ENCODE measurements at places on chromosomes 13 and 19.

DNA sequence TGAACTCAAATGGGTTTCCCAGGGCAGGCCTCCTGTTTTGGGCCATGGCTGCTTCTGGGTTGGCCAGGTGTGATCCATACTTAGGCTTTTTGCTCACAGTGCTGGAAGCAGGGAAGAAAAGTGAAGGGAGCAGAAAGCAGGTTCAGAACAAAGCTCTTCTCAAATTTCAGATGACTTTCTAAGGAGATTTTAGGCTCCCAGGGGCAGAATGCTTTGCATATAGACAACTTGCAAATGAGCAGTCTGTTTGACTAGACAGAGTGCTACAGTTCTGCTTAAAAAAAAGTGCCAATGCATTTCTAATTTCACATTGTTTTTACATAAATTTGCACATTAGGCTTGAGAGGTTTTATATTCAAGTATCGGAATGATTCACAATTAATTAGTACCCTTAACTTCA is 2.6 kb upstream of the SLC10A2 start:
- DNase-seq = no peak

GRCh38 chr13:66951426-66951825 is 278.7 kb downstream of the PCDH9 start:
- DNase-seq = no peak

DNA sequence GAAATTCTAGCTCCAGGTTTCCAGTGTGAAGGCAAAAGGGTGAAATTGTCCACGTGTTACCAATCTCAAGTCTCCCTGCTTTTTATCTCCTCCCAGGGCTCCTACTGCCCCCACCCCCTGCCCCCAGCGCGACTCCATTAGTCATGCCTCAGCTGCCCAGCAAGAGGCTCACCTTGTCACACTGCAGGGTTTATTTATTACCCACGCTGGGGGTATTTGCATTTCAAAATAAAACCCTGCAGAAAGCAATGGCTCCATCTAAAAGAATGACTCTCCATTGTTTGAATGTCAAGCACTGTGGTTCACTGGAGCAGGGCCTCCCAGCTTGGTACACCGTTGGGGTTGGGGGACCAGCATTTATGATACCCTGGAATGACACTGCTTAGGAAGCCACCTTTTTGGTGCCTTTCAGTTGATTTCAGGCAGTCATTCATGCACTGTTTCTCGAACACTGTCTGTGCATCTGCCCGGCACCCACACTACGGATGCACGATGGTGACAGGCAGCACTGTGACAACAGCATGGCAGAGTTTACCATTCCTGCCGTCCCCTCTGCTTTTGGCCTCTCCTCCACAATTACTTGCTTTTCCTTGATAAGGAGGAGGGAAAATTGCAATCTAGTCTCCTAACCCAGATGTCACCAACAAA is 9.9 kb upstream of the POP4 start:
- no peak for DNase-seq

DNA sequence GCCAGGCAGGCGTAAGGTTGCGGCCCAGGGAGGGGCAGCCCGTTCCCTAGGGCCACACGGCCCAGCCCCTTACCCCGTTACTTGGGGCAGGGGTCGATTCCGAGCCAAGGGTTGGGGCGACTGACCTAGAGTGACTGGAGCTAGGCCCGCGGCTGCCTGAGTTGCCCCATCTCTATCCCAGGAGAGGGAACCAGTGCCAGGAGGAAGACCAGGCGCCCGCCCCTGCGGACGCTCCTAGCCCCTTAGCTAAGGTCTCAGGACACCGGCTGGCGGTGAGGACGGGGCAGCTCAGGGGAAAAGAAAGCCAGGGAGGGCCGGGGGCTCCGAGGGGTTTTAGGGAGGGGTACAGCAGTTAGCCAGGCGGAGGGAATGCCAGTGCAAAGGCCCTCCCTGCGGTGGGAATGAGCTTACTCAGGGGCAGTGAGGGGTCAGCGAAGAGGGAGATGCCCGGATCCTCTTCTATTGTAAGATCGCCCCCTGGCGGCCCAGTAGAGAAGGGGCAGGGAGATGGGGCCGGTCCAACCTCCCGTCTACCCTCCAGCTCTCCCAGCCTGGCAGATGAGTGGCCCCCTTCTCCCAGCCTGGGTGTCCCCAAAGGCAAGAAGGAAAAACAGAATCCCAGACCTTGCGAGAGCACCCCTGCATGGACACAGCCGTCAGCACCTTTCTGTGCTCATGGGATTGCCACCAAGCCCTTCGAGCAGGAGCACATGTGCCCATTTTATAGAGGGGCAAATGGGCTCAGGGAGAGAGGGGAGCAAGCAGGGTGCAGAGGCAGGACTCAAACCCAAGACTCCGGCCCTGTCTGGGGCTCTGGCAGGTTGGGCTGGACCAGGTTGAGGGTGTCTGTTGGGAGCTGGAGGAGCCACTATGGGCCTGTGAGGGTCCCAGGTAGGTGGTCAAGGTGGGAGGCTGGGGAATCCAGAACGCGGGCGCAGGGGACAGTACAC is 16.3 kb downstream of the CILP2 start:
- peak; percentile 74 for DNase-seq

DNA sequence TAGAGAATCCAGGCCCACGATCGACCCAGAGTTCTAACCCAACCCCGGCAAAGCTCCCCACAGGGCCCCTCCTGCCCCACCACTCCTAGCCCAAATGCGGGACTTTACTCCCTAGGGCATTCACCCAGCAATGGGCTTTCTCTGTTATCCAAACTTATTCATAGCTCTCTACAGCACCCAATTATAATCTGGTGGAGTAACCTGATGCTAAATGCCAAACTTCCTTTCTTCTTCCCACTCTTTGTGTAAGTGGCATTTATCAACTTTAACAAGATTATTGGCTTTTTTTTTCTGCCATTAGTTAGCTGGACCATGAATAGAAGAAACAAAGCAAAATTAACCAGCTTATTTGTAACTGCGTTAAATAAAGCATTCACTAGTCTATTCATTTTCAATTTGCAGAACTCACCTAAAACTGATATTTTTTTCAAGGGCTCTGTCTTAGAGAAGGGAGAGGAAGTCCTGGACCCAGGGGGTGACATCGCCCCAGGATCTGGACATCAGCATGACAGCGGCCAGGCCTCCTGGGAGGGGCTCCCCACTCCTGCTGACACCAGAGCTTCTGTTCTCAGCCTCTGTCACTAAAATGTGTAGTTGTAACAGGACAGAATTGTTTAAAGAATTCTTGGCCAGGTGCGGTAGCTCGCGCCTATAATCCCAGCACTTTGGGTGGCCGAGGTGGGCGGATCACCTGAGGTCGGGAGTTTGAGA is 1.5 kb downstream of the FAM124A start:
- no peak for DNase-seq

DNA sequence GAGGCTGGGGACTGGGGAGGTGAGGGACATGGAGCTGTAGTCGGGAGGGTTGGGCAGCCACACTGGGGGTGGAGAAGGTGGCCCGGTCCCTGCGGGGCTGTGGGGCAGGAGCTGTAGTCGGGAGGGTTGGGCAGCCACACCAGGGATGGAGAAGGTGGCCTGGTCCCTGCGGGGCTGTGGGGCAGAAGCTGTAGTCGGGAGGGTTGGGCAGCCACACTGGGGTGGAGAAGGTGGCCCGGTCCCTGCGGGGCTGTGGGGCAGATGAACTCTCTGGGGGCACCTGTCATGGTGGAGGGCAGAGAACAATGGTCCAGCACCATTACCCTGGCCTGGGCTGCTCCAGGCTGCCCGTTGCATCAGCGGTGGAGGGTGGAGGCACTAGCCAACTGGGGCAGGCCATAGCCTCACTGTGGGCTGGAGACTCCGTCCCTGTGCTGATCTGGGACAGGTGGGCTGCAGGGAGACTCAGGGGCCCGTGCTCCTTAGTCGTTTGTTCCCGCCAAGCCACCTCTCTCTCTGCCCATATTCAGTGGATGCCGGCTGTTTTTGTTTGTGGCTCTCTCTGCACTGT is 51.4 kb downstream of the ATP11A start:
- DNase-seq = no peak

GRCh38 chr19:821231-821824 is 427 bp downstream of the PLPPR3 start:
- DNase-seq = no peak

DNA sequence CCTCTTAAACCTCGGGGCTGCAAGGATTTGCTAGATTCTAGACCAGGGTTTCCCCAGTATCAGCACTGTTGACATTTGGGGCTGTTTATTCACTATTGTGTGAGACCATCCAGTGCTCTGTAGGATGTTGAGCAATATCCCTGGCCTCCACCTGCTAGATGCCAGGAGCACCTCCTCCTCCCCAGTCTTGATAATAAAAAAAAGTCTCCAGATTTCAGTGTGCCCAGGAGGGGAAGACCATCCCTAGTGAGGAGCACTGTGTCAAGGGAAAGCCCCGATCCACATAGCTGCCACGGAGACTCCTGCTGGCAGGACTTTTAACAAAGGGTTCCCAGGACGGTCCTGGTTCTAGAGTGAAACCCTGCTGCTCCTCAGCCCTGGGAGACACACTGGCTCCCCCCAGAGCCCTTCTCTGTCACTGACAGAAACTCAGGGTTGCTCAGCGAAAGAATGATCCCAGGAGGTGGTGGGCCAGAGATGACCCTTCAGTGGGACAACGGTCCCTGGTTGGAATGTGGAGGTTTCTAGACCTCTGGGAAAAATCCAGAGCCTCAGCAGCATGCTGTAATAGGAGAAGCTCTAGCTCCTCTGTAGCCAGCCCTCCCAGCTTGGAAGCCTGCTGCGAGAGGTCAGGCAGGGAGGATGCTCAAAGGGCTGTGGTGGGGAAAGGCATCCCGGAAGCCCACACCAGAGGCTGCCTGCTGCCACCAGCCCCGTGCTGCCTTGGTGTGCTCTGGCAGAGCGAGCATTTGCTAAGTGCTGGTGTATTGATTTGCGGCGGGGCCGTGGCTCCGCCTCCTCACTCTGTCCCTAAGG is 20.3 kb downstream of the LYL1 start:
- DNase-seq = no peak

GRCh38 chr19:6774821-6775707 is 2.6 kb downstream of the VAV1 start:
- DNase-seq = no peak

GRCh38 chr13:72462726-72463125 is 264.7 kb downstream of the MZT1 start:
- no peak for DNase-seq

- peak; percentile 53 for DNase-seq
Observed at GRCh38 chr13:95457294-95457693, 95.2 kb upstream of the CLDN10 start.

GRCh38 chr19:12564016-12564664 is 12.9 kb upstream of the ZNF564 start:
- DNase-seq = peak; percentile 93

- DNase-seq = no peak
Observed at GRCh38 chr13:84654654-84655275, 772.5 kb upstream of the SLITRK1 start.

DNA sequence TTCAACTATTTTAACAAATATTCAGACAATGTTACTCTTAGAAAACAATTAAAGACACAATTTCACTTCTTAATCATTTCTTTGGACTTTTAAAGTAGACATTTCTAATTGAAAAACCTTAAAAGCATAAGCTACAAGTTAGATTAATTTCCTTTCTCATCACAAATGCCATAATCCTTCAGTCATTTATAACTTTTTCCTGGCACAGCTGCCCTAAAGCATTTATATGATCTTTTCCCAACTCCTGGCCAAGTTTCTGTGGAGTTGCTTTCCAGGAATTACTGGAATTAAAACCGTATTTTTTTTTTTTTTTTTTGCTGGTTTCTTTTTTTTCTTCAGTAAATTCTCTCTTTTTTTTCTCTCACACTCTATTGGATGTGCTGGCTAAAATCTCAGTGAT is 615.9 kb downstream of the TBC1D4 start:
- no peak for DNase-seq

DNA sequence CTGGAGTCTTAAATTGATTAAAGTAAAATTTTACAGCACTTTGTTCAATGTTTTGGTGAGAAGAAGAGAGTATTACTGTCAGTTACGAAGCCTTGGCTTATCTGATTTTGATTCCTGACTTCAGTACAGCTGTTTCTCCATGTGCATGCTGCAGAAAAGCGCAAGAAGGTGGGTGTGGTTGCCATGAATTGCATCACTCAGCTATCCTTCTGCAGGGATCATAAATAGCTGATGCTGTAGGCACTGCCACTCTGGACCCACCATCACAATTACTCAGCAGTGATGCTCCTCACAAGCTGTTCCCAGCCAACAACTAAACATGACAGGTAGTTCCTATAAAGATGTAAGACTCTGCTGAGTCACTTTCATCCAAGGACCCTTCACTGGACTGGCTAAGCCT is 321.2 kb downstream of the IRS2 start:
- DNase-seq = no peak

GRCh38 chr13:32016631-32017030 is 14.9 kb upstream of the FRY start:
- DNase-seq = no peak

GRCh38 chr19:11418094-11418548 is 993 bp downstream of the RGL3 start:
- no peak for DNase-seq

DNA sequence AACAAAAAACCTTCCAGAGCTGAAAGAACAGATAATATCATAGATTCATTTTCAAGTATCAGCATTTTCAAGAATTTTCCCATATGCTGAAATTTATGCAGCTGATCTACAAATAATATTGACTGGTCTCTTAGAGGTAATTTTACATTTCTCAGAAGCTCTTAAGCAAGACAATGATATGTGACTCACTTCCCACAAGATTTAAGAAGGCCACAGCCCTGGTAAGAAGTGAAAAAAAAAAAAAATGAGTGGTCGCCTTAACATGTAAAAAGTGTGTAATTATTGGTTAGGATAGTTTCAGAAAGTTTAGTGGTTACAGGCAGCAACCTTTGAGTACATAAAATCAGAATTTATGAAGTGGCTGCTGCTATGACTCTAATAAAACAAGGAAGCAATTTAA is 54.5 kb downstream of the NUFIP1 start:
- no peak for DNase-seq

- no peak for DNase-seq
Observed at GRCh38 chr13:102567857-102568256, 28.9 kb upstream of the TPP2 start.

DNA sequence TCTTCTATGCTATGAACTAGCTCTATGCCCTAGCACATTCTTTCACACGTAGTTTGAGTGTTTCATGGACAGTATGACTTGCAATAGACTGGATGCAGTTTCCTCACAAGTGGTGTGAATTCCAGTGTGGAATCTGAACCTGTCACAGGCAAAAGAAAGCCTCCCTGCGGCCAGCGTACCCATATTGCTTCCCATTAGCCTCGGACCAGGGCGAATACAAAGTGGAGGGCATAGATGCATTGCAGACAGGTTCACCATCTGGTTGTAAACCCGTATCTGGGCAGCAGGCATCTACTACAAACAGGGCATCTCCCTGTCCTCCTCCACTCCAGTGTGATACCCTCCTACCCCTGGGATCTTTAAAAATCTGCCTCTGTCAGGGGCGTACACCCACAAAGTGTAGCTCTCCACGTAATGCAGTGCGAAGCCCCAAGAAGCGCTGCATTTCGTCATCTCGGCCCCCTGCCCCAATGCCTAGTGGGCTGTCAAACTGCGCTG is 1.4 kb upstream of the CIC start:
- no peak for DNase-seq

DNA sequence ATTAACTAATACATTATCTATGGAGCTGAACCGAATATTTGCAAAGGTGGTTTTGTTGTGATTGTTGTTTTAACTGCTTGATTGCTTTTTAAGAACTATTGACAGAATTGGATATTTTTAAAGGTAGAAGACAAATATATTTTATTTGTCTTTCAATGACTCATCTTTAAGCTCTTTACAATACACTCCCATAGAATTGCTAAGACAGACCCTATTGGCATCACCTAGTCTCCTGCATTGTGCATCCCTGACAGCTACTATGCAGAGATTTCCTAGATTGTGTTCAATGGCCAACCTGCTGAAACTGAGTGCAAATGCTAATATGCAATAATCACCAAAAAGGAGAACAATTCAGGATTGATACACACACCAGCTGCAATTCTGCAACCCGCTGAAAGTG is 19.7 kb upstream of the SCEL start:
- DNase-seq = no peak
